Stimulated activated memory B cell treated with anti-CD40 and anti-IgM and Interleukin-4, amounts not matched to agents 10 μg/mL and 1 μg/mL and 100 μg/mL, for 72 hours (primary cell): ENCODE measurements at places on chromosomes 11 and 22.

- no peak for ATAC-seq
- H3K4me3 ChIP-seq = no peak overlapping the region
- no peaks in the 10 kb centered on the region for H3K36me3 ChIP-seq
Measured at GRCh38 chr22:48592488-48592887, 1235.2 kb downstream of the BRD1 start.

- peaks cover 55% of the 10 kb centered on the region for H3K27me3 ChIP-seq
- no peak overlapping the region for H3K27ac ChIP-seq
- no peak for ATAC-seq
- H3K4me3 ChIP-seq = no peak overlapping the region
Measured at GRCh38 chr11:12111549-12112520, 1.4 kb downstream of the MICAL2 start.

GRCh38 chr11:93542811-93543229 is 371 bp downstream of the SMCO4 start:
- no peaks in the 10 kb centered on the region for H3K36me3 ChIP-seq
- peaks cover 16% of the 10 kb centered on the region for H3K4me1 ChIP-seq
- peak overlapping the region; percentile 87 for H3K4me3 ChIP-seq
- H3K27ac ChIP-seq = peak overlapping the region; percentile 80

- ATAC-seq = peak; percentile 95
- peaks cover 75% of the 10 kb centered on the region for H3K36me3 ChIP-seq
- peak overlapping the region; percentile 90 for H3K27ac ChIP-seq
- peaks cover 66% of the 10 kb centered on the region for H3K4me1 ChIP-seq
Measured at GRCh38 chr11:9739123-9739900, 75.4 kb downstream of the SWAP70 start.

DNA sequence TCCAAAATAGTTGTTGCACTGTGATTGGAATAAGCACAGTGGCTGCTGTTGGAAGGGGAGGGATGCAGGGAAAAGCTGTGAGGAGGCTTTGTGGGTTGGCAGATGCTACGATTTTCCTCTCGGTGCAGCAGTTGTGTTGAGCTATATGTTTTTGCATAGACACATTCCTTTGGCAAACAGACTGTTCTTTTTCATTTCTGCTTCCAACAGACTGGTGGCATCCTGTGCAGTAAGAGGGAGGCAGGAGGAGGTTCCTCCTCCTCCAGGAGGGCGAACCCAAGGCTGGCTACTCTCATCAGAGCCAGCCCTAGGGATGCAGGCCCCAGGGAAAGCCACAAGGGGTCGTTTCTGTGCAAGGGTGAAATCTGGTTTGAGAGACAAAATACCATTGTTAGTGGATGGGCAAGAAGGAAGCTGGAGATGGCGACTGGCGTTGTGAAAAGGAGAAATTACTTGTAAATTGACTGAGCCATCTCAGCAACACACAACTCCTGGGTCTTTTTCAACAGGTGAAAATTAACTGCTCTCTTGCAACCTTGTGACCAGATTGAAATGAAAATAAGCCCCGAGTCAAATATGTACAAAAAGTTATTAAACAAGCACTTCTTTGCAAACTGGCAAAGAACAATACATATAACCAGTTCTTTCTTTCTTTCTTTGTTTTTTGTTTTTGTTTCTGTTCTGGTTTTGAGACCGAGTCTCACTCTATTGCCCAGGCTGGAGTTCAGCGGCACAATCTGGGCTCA is 26.5 kb upstream of the UBASH3B start:
- no peak overlapping the region for H3K4me3 ChIP-seq
- H3K4me1 ChIP-seq = peaks cover 7% of the 10 kb centered on the region
- H3K27ac ChIP-seq = no peak overlapping the region
- H3K36me3 ChIP-seq = no peaks in the 10 kb centered on the region
- peak; percentile 58 for ATAC-seq

- no peaks in the 10 kb centered on the region for H3K27me3 ChIP-seq
- no peak overlapping the region for H3K27ac ChIP-seq
- H3K4me3 ChIP-seq = no peak overlapping the region
- peaks cover 59% of the 10 kb centered on the region for H3K4me1 ChIP-seq
- ATAC-seq = no peak
Measured at GRCh38 chr22:23827351-23827995, 11.3 kb downstream of the DERL3 start.

DNA sequence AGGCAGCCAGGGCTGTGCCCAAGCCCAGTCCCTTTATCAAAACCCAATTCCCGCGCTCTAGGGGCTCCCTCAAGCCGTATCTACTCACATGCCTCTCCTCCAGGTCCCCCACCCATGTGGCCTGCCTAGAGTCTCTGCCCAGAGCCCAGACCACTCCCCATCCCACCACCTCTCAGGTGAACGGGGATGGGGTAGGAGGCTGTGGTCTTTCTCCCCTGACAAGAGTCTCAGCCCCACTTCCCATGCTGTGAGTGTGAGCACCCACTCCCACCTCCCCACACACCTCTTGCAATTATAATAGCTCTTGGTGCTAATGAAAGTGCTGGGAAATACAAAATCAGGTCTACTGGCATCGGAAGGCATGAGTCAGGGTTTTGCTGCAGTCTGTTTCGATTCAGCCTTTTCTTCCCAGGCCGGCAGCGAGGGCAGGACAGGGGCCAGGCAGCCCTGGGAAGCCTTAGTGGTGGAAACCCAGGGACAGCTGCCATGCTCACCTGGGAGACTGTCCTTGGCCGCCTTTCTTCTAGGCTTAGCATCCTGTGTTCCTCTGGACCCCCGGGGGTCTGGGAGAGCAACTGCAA is 16.7 kb upstream of the TMPRSS4 start:
- H3K4me1 ChIP-seq = no peaks in the 10 kb centered on the region
- H3K4me3 ChIP-seq = no peak overlapping the region
- ATAC-seq = no peak
- no peaks in the 10 kb centered on the region for H3K36me3 ChIP-seq
- H3K27ac ChIP-seq = no peak overlapping the region
- peaks cover 27% of the 10 kb centered on the region for H3K27me3 ChIP-seq

DNA sequence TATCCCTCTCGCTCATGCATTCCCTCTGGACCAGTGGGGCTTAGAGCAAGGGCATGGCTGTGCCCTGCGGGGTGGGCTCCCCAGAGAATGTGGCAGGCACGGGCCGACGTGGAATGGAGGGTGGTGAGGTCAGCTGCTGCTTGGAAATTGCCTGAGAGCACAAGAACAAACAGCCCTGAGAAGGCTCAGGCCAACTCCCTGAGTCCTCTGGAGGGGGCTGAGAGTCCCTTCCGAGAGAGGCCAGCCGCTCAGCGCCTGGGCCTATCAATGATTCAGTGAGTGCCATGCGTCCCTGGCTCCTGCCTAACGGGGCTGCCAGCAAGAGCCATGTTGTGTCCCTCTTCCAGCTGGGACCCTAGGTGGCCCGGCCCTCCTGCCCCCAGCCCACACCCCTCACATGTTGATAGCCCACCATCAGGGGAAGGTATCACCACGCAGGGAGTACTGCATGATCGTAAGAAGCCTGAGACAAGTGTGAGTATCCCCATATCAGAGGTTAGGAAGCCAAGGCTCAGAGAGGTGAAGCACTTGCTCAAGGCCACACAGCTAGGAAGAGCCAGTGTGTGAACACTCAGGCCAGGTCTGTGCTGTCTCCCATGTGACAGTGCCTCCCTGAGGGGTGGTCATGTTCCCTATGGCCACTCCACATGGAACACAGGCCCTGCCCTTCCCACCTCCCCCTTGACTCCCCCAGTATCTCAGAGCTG is 55.8 kb downstream of the NECTIN1 start:
- peak overlapping the region; percentile 69 for H3K4me3 ChIP-seq
- ATAC-seq = no peak
- peaks cover 27% of the 10 kb centered on the region for H3K4me1 ChIP-seq
- peak overlapping the region; percentile 80 for H3K27ac ChIP-seq
- H3K36me3 ChIP-seq = peaks cover 12% of the 10 kb centered on the region

GRCh38 chr11:124481365-124482323 is 36.1 kb upstream of the OR8B8 start:
- H3K27me3 ChIP-seq = peaks cover 64% of the 10 kb centered on the region
- peak overlapping the region; percentile 9 for H3K27ac ChIP-seq
- H3K36me3 ChIP-seq = no peaks in the 10 kb centered on the region

GRCh38 chr11:134139303-134139872 is 70.5 kb downstream of the JAM3 start:
- H3K27me3 ChIP-seq = no peaks in the 10 kb centered on the region
- H3K36me3 ChIP-seq = peaks cover 24% of the 10 kb centered on the region
- no peak for ATAC-seq

GRCh38 chr11:103183981-103184611 is 74.9 kb downstream of the DYNC2H1 start:
- H3K4me3 ChIP-seq = no peak overlapping the region
- H3K4me1 ChIP-seq = no peaks in the 10 kb centered on the region
- H3K27ac ChIP-seq = no peak overlapping the region
- H3K36me3 ChIP-seq = peaks cover 6% of the 10 kb centered on the region
- no peak for ATAC-seq

- no peak overlapping the region for H3K27ac ChIP-seq
- peaks cover 22% of the 10 kb centered on the region for H3K36me3 ChIP-seq
- ATAC-seq = no peak
- H3K4me1 ChIP-seq = no peaks in the 10 kb centered on the region
Measured at GRCh38 chr11:111663820-111664219, 61.6 kb downstream of the SIK2 start.
